ENCODE measurements at places on chromosomes 7 and 10.

DNA sequence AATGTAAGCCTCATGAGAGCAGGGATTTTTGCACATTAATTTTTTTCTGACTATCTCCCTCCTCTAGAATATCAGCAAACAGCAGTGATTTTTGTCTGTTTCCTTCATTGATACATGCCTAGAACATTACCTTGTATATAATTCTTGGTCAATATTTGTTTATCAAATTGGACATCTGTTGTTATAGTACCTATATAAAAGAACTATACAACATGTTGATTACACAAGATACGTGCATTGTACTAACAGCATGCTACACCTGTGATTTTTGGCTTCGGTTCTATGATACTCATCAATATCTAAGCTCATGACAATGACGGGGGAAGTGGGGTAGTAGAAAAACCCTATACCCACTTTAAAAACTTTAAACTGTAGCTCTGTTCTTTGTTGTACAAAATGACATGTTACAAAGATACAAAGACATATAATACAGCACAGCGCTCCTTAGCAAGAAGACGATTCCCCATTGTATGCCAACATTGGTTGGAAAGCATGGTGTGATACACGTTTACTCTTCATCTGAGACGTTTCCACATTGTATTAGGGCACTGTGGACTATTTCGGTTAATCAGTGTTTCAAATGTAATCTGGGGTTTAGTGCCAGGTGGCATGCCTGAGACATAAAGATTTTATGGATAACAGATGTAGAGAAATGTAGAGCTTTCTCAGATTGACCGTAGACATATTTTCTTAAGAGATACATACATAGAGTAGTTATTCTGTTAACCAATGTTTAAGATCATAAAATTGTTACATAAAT is 70.5 kb upstream of the FOXP2 start:
- H3K4me3 ChIP-seq = no peak overlapping the region
- H3K36me3 ChIP-seq = no peaks in the 10 kb centered on the region
- no peaks in the 10 kb centered on the region for H3K27me3 ChIP-seq
- DNase-seq = no peak
- no peaks in the 10 kb centered on the region for H3K4me1 ChIP-seq

- H3K4me3 ChIP-seq = no peak overlapping the region
- H3K27me3 ChIP-seq = no peaks in the 10 kb centered on the region
- no peaks in the 10 kb centered on the region for H3K36me3 ChIP-seq
- no peak overlapping the region for H3K27ac ChIP-seq
- no peaks in the 10 kb centered on the region for H3K4me1 ChIP-seq
These were observed 39.1 kb upstream of the RAB18 start for GRCh38 chr10:27464993-27465392.

DNA sequence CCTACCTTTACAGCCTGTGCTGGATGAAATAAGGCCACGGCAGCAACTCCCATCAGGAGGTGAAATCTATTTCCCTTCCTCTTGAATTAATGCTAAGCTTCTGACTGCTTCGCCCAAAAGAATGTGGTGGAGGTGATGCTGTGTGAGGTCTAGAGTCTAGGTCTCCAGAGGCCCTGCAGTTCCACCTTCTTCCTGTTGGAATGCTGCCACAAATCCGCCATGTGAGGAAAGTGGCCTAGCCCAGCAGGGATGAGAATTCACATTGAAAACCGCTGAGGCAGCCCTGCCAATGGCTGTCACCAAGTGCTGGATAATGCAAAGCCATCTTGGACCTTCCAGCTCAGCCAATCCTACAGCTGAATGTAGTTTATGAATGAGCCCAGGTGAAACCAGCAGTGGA is 28.0 kb downstream of the RHOBTB1 start:
- H3K36me3 ChIP-seq = no peaks in the 10 kb centered on the region
- no peaks in the 10 kb centered on the region for H3K27me3 ChIP-seq
- H3K4me3 ChIP-seq = no peak overlapping the region
- no peak overlapping the region for H3K27ac ChIP-seq
- H3K4me1 ChIP-seq = no peaks in the 10 kb centered on the region

DNA sequence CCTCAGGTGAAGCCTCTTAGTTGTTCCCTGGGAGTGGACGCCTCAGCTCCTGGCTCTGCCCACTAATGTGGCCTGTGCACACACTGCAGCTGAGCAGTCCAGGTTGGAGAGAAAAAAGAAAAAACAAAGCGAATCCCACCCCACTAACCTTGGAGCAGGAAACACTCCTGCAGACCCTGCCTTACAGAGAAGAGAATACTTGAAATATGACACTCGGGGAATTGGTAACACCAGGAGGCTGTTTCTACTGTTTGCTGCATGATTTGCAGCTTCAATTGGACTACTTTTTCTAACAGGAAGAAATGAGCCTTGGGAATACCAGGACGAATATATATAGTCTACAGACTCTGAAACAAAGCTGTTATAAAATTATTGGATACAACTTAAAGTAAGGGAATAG is 22.2 kb downstream of the CDHR3 start:
- H3K27me3 ChIP-seq = peaks cover 3% of the 10 kb centered on the region
- no peak for DNase-seq
- no peak overlapping the region for H3K27ac ChIP-seq
- H3K4me1 ChIP-seq = no peaks in the 10 kb centered on the region
- no peaks in the 10 kb centered on the region for H3K36me3 ChIP-seq

GRCh38 chr7:154912871-154913637 is 89.9 kb downstream of the PAXIP1 start:
- DNase-seq = no peak
- H3K27ac ChIP-seq = no peak overlapping the region
- H3K4me1 ChIP-seq = peaks cover 10% of the 10 kb centered on the region

- no peaks in the 10 kb centered on the region for H3K36me3 ChIP-seq
- DNase-seq = no peak
- no peak overlapping the region for H3K27ac ChIP-seq
- no peaks in the 10 kb centered on the region for H3K27me3 ChIP-seq
- H3K4me1 ChIP-seq = peaks cover 19% of the 10 kb centered on the region
These were observed 10.9 kb downstream of the ATG9B start for GRCh38 chr7:151013356-151013732.

- DNase-seq = peak; percentile 60
- no peaks in the 10 kb centered on the region for H3K27me3 ChIP-seq
- H3K4me1 ChIP-seq = peaks cover 13% of the 10 kb centered on the region
- peaks cover 8% of the 10 kb centered on the region for H3K36me3 ChIP-seq
- H3K4me3 ChIP-seq = peak overlapping the region; percentile 26
These were observed 159.8 kb downstream of the PIP4K2A start for GRCh38 chr10:22554461-22555182.

DNA sequence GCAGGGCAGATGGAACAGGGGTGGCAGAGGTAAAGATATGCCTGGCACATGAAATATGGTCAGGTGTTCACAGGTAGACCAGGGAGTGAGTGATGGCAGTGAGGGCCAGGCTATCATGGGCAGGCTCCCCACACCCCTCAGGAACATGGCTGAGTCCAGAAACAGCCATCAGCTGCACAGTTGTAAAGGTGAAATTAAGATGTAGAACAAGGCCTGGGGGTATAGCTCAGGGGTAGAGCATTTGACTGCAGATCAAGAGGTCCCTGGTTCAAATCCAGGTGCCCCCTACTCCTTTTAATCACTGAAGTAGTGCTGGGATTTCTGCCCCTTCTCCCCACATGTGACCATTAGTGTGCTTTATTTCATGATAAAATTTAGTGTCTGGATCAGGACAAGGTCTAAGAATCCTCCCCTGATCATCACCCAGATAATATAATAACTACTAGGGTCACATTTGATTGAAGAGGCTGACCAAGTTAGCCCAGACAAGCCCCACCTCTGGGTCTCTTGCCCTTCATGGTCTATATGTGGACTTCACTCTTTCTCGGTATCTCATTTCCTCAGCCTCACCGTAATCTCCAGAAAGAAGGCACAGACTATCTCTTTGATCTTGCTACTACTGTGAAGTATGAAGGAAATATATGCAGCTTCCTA is 69.0 kb downstream of the ZNF783 start:
- DNase-seq = no peak
- H3K27ac ChIP-seq = no peak overlapping the region
- H3K27me3 ChIP-seq = no peaks in the 10 kb centered on the region

- H3K27me3 ChIP-seq = no peaks in the 10 kb centered on the region
- no peaks in the 10 kb centered on the region for H3K4me1 ChIP-seq
- H3K4me3 ChIP-seq = no peak overlapping the region
- H3K36me3 ChIP-seq = no peaks in the 10 kb centered on the region
- no peak overlapping the region for H3K27ac ChIP-seq
These were observed 44.8 kb upstream of the HSPA12A start for GRCh38 chr10:116787053-116787659.

DNA sequence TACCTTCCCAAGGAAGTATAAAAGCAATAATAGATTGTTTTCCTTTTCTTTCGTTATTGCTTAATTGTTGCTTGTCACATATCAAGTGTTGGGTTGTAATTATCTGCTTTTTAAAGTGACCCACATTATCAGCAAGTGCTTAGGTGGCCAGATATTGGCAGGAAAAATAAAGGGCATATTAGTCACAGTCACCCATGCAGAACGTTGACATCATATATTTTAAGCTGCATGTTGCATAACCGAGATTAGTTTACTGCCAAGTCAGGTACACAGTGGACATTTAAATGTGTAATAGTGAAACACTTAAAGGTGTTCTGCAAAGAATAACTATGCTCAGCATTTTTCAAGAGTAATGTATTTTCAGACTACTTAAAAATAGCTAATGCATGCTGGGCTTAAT is 11.4 kb downstream of the NEBL start:
- no peak overlapping the region for H3K27ac ChIP-seq
- H3K36me3 ChIP-seq = no peaks in the 10 kb centered on the region
- H3K4me1 ChIP-seq = no peaks in the 10 kb centered on the region
- no peak for DNase-seq
- H3K27me3 ChIP-seq = no peaks in the 10 kb centered on the region

DNA sequence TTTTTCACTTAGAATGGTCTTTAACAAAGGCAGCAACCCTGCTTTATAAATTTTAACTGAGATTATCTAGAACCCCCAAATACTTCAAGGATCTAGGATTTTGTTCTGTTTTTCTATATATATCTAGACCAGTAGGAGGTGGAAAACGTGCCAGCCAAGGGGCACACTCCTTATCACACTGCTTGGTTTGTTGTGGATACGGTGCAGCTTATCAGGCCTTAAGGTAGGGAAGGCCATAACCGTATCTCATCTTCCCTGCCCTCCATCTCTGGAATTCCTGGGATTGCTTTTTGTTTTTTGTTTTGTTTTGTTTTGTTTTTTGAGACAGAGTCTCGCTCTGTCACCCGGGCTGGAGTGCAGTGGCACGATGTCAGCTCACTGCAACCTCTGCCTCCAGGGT is 75.4 kb downstream of the MPLKIP start:
- DNase-seq = no peak
- peaks cover 6% of the 10 kb centered on the region for H3K4me1 ChIP-seq
- no peak overlapping the region for H3K4me3 ChIP-seq
- H3K27ac ChIP-seq = no peak overlapping the region
- H3K27me3 ChIP-seq = no peaks in the 10 kb centered on the region

DNA sequence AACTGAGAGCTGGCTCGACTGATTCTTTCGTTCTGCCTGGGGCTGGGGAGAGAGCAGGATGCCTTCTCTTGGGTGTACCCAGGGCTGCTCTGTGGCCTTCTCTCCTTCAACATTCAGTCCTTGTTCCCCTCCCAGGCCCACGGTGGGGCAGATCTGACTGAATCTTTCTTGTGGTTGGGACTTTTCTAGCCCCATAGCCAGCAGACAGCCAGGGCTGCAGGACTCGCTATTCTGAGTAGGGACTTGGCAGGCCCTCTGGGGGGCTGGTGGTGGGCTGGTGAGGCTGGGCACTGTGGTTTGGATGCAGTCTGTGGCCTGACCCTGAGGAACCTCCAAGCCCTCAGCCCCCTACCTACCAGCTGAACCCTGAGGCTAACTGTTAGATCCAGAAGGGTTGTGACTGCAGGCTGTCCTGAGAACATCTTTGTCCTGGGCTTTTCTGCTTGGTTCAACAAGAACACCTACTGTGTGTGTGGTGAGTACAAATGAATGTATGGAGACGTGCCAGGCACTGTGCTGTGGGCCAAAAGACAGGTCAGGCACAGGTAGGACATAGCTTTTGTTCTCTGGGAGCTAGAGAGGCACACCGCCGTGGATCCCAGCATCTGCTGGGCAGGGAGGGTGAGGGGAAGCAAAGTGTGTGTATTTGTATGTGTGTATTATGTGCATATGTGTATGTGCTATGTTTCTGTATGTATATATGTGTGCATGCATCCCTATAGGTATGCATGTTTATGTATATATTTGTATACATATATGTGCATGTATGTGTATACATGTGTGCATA is 2.1 kb upstream of the PALD1 start:
- DNase-seq = no peak
- peaks cover 22% of the 10 kb centered on the region for H3K4me1 ChIP-seq
- H3K36me3 ChIP-seq = no peaks in the 10 kb centered on the region
- H3K27ac ChIP-seq = no peak overlapping the region
- H3K4me3 ChIP-seq = no peak overlapping the region
- H3K27me3 ChIP-seq = no peaks in the 10 kb centered on the region

DNA sequence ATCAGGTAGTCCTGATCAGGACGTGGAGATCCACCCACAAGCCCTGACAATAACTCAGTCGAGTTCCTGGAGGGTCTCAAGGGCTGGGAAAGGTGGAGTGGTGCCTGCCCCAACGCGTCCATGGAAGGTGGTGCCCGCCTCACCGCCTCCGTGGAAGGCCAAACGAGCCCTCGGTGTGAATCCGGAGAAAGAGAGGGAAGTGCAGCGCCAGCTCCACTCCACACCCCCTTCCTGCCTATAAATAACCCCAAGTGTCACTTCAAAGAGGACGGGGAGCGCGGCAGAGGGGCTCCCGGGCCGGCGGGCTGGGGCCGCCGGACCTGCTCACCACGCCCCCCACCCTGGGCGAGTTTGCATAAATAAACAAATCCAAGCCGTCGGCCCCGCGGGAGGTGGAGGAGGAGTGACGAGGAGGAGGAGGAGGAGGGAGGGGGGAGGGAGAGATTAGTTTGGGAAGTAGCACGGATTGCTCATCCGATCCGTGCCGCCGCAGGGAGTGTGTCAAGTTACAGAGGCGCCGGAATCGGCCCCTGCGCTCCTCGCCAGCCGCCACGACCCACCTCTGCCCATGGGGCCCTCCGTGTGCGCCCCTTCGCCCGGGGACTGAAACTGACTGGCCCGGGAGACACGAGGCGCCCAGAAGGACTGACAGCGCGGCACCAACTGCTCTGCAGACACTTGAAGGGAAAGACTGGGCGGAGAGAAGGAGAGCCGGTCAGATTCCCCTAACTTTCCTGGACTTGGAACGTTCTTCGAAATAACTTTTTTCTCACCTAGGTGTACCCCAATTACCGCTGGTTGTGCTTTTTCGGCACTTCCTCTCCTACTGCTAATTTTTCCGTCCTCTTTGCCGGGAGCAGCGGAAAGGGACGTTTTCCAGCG is at the start of gene COL13A1:
TSS of gene COL13A1 (plus strand) at position 473 of the 882 bp plus-strand sequence. CDS start 518 bp downstream, outside the sequence.
- DNase-seq = peak; percentile 81
- peak within 1 kb of the TSS; percentile 61 for H3K4me3 ChIP-seq
- no peaks in the 10 kb centered on the region for H3K36me3 ChIP-seq
- no peaks in the 10 kb centered on the region for H3K4me1 ChIP-seq
- H3K27me3 ChIP-seq = no peaks in the 10 kb centered on the region
- H3K27ac ChIP-seq = peak within 1 kb of the TSS; percentile 71

DNA sequence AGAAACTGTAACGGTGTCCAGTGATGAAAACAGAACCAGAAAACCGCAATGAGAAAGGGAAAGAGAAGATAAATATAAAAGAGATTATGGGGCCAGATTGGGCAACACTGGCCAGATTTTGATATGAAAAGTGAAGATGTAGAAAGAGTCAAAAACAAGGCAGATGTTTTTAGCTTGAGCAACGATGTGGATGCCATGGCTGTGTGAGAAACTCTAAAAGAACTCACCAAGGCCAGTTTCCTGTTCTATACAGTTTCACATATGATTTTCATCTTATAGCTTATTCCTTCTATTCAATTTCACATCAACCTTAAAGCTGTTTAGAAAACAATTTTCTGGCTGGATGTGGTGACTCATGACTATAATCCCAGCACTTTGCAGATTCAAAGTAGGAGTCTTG is 36.3 kb downstream of the CSTF2T start:
- no peak overlapping the region for H3K4me3 ChIP-seq
- no peak overlapping the region for H3K27ac ChIP-seq
- H3K27me3 ChIP-seq = no peaks in the 10 kb centered on the region
